Kasumi-1 (cell line): ENCODE measurements at places on chromosomes 12 and 14.

GRCh38 chr12:24359418-24359817 is 409.9 kb upstream of the SOX5 start:
- DNase-seq: no peak

GRCh38 chr12:52585946-52586345 is 12.3 kb upstream of the KRT74 start:
- no peak for DNase-seq

DNA sequence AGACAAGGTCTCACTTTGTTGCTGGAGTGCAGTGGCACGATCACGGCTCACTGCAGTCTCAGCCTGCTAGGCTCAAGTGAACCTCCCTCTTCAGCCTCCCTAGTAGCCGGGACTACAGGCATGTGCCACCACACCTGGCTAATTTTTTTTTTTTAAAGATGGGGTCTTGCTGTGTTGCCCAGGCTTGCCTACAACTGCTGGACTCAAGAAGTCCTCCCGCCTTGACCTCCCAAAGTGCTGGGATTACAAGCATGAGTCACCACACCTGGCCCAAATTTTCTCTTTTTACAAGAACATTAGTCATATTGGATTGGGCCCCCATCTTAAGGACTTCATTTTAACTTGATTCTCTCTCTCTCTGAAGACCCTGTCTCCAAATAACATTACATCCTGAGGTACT is 7.0 kb upstream of the HECTD4 start:
- no peak for DNase-seq

DNA sequence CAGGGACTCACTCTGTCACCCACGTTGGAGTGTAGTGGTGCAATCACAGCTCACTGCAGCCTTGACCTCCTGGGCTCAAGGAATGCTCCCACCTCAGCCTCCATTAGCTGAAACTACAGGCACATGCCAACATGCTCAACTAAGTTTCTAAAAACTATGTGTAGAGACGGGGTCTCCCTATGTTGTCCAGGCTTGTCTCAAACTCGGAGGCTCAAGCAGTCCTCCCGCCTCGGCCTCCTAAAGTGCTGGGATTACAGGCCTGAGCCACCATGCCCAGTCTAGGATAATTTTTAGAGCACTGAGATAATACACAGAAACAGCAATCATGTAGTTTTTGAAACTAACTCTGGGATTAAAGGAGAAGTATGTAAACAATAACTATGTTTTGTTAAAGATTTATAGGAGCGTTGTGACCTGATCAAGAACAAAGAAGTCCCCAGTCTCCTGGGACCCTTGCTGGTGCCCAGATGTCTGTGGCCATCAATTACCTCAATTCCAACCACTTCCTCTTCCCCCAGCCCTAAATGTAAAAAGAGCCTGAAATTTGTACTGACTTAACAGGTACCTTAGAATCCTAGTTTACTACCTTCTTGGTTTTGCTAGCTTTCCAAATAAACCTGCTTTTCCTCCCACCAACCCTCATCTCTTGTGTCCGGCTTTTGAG is 28.9 kb upstream of the EGLN3 start:
- no peak for DNase-seq

DNA sequence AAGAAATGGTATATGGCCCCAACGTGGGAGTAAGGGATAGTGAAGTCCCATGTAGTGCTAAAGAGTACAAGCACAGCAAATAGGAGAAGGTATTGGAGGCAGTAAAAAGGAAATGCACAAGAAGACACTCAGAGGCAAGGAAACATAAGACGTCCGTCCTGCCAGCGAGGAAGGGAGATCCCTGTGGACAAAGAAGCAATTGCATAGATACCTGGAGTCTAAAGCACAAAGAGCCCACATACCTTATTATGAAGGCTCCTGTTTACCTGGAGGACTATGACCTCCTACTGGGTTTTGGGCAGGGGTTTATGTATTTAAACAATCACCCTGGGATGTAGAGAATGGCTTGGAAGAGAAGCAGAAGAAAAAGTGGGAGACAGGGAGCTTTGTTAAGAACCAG is 341.2 kb upstream of the DCN start:
- DNase-seq: no peak

GRCh38 chr12:102781117-102781516 is 135.9 kb downstream of the PAH start:
- DNase-seq: no peak

- DNase-seq: no peak
These were observed 159.0 kb downstream of the LRIG3 start for GRCh38 chr12:58761308-58761707.

DNA sequence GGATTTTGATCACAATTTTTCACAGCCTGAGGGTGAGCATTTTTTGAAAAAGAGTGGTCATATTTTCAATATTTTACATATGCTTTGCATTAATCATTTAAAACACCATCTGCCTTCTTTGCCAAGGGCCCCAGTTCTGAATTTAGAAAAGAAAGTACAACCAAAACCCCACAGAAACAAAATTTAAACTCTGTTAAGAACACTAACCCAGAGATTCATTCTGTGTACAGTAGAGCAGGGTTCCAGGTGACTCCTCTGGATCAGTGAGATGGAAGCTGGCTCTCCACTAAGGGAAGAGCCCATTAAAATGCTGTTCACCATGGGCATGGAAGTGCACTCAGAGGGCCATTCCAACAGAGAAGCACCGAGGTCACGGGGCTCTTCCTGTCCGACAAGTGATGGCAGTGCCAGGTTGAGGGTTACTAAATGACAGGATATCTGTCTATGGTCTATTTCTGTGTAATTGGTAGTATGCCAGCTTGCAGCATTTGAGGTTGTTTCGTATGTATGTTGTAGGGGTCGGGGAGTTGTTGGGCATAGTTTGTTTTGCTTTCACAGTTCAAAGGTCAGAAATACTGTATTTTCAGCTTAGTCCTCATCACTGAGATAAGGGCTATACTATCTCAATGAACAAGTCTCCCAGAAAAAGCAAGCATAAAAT is 95.9 kb downstream of the SLC35F4 start:
- no peak for DNase-seq

DNA sequence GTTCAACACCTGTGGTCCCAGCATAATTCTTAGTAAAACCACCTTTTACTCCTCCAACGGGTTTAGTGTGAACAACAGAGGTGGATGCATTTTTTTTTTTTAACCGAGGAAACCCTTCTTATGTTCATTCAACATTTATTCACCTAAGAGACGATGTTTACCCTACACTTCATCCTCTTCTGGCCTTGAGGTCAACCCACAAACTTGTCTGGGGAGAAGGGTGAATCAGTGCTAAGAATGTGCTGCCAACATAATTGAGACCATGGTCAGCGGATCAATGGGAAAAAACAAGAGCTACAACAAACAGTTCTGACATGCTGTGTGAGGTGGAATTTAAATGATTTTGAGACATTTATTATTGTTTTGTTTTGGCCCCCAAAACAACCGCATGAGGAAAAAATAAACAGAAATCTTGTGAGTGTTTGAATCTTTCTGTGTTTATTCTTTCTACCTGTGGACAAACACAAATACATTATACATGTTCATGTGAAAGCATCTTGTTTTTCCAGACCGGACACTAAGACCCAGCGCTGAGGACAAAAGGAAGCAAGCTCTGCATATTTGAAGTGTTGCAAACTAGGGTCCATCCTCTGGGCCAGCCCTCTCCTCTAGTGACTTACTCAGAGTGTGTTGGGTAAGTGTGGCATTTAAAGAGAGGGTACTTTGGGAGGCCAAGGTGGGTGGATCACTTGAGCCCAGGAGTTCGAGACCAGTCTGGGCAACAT is 5.1 kb upstream of the USP30 start:
- DNase-seq: no peak

DNA sequence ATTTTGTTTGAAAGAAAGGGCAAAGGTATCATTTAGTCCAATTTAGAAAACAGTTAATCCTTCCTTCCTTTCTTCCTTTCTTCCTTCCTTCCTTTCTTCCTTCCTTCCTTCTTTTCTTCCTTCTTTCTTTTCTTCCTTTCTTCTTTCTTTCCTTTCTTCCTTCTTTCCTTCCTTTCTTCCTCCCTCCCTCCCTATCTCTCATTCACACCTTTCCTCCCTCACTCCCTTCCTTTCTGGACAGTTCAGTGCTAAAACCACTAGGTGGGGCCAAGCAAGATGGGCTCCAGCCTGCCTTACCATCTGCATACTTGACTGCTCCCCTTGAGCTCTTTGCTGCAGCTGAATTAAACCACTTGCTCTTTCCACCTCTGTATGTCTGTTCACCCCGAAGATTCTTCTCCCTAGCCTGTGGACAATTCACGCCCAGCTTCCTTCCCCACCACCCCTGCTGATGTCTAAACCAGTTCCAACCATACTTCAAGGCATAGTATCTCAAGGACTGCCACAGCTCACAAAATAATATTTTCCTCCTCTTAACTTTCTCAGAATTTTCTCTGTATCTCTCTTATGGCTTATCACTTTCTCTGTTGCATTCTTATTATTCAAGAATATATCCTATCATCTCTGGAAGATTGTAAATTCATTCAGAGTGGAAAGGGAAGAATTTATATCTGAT is 78.0 kb downstream of the DBX2 start:
- peak; percentile 64 for DNase-seq

- DNase-seq: peak; percentile 19
These were observed 1.1 kb downstream of the SP1 start for GRCh38 chr12:53380794-53381730.

GRCh38 chr14:61643555-61643954 is 51.8 kb upstream of the HIF1A start:
- DNase-seq: no peak

GRCh38 chr12:25864306-25865276 is 93.9 kb upstream of the RASSF8 start:
- no peak for DNase-seq

DNA sequence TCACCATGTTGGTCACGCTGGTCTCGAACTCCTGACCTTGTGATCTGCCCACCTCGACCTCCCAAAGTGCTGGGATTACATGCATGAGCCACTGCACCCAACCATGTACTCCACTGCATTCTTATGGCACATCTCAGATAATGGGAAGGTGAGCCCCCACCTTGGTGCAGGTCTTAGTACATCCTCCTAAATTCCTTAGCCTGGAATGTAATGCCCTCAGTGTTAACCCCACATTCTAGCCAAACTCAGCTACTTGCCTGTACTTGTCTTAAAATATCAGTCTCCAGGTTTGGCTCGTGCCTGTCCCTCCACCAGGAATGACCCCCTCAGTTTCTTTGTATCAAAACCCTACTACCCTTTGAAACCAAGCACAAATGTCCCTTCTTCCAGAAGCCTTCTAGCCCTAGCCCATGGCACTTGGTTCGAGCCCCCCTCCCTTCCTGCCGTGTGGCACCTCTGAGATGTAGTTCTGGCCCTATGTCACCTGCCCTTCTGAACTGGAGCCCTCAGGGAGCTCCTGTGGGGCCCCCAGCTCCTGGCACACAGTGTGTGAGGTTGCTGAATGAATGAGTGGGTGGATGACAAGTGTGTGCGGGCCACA is 8.4 kb downstream of the KCNH3 start:
- DNase-seq: no peak

GRCh38 chr14:96934638-96935330 is 137.6 kb downstream of the VRK1 start:
- no peak for DNase-seq

DNA sequence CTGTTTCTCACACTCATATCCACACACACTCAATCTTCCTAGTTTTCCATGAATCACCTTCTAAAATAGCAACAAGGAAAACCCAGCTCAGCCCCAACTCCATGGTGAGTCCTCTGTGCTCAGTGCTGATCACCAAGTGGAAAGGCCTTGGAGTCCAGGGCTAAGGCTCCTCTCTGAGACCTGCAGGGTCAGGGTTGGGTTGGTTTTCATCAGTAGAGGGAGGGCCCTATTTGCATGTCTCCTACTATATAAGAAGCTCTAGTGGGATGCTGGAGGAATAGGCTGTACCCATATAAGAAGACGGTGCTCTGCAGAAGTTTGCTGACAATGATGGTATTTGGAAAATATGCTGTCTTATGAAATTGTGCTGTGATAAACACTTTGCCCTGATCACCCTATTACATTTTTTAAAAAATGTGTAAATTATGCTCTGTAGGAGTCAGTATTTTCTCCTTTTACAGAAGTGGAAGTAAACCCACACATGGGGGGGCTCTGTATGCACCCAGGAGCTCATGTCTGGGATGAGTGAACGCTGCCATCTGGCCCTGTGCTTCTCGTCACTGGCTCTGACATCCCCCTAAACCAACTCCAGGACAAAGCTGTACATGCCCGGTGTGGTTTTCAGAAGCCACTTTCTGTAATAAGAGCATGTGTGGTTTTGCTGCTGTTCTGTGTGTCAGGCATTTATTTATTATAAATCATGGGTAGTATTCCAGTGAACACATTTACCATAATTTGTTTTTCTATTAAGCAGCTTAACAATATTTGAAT is 536.3 kb downstream of the TMEM121 start:
- DNase-seq: no peak

DNA sequence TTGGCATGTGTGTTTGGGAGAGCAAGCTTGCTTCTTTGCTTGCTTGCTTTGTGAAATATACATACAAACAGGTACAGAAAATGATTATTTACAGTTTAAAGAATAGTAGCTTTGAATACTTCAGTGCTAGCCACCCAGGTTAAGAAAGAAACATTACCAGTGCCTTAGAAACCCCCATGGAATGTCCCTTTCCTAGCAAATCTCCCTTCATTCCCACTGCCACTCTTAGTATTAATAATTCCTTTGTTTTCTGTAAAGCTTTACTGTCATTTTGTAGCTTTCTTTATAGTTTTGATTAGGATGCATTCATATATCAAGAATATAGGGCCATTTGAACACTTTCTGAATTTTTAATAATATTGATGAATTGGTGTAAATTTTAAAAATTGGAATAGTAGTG is 9.5 kb downstream of the SRGAP1 start:
- DNase-seq: no peak

GRCh38 chr12:115191342-115191741 is 507.4 kb upstream of the TBX3 start:
- no peak for DNase-seq

GRCh38 chr12:118185602-118186397 is 49.9 kb downstream of the PEBP1 start:
- no peak for DNase-seq

GRCh38 chr14:70392676-70393075 is 24.2 kb downstream of the SYNJ2BP start:
- DNase-seq: no peak

- DNase-seq: peak; percentile 35
These were observed 38.2 kb upstream of the FBLN5 start for GRCh38 chr14:91985521-91986255.

- DNase-seq: peak; percentile 86
These were observed 5.7 kb downstream of the RAB35 start for GRCh38 chr12:120110550-120111501.

DNA sequence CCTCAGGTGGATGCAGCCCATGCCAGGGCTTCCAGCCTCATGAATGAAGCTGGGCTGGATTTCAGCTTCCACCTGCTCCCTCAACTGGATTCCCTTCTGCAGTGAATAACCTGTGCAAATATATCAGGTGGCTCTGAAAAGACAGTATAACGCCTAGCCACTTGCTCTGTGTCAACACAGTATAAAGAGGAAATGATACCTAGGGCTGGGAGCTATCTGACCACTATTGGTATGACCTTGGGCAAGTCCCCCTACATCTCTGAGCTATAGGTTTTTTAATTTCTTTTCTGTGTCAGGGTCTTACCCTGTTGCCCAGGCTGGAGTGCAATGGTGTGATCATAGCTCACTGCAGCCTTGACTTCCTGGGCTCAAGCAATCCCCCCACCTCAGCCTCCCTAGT is 19.8 kb downstream of the ISM2 start:
- no peak for DNase-seq
